Motor neuron (in vitro differentiated cells): ENCODE measurements at places on chromosomes 6 and 20. TPM values are rescaled to one million over a fixed set of nuclear protein-coding genes. Genes with fewer than 3 reads are reported as not detected.

The MKKS gene
- total RNA-seq = 18.7 and 22.2 TPM in 2 replicates

The RBBP8NL gene
- total RNA-seq = 0.14 and 0.15 TPM in 2 replicates

The MUCL3 gene
- total RNA-seq = 0.31 and 0.43 TPM in 2 replicates

The LY6G6F gene
- not detected in 2 replicates for total RNA-seq

The TRIM15 gene
- total RNA-seq = 0.21 TPM in 1 of 2 replicates, not detected in the other

The MAPK13 gene
- total RNA-seq = 0.87 and 1.6 TPM in 2 replicates

The TGM3 gene
- 0.09 and 0.17 TPM in 2 replicates for total RNA-seq

The SAMD10 gene
- 3.6 and 4.9 TPM in 2 replicates for total RNA-seq

The RAB44 gene
- total RNA-seq = 0.09 and 0.10 TPM in 2 replicates

The CRISP2 gene
- not detected in 2 replicates for total RNA-seq

The SIRPB2 gene
- 0.18 and 0.31 TPM in 2 replicates for total RNA-seq

The WFDC9 gene
- not detected in 2 replicates for total RNA-seq

The RRAGD gene
- 35.8 and 38.2 TPM in 2 replicates for total RNA-seq

The IL20RA gene
- 3.5 and 8.8 TPM in 2 replicates for total RNA-seq

The PRSS35 gene
- total RNA-seq = 0.71 and 1.2 TPM in 2 replicates

The C20orf96 gene
- 7.4 and 7.6 TPM in 2 replicates for total RNA-seq

The DEF6 gene
- 1.6 and 2.2 TPM in 2 replicates for total RNA-seq

The HCRTR2 gene
- 4.7 and 8.6 TPM in 2 replicates for total RNA-seq

The OR10C1 gene
- 0.40 and 2.0 TPM in 2 replicates for total RNA-seq

The LY6G6D gene
- not detected in 2 replicates for total RNA-seq

The GPX5 gene
- 0.19 TPM in 1 of 2 replicates, not detected in the other for total RNA-seq

The RFX6 gene
- 0.04 and 0.14 TPM in 2 replicates for total RNA-seq

The BTN1A1 gene
- total RNA-seq = 0.17 and 0.18 TPM in 2 replicates

The PRRT1 gene
- 0.54 and 1.4 TPM in 2 replicates for total RNA-seq

The SIM1 gene
- 2.7 TPM in 2 replicates for total RNA-seq

The PERP gene
- 4.6 and 4.7 TPM in 2 replicates for total RNA-seq

The CRISP3 gene
- not detected in 2 replicates for total RNA-seq

The CTAGE9 gene
- not detected in 2 replicates for total RNA-seq

The RAET1L gene
- 0.79 and 1.9 TPM in 2 replicates for total RNA-seq

The SCUBE3 gene
- total RNA-seq = 2.6 and 3.2 TPM in 2 replicates

The TAB2 gene
- 17.3 and 21.7 TPM in 2 replicates for total RNA-seq

The RBPJL gene
- total RNA-seq = 0.19 TPM in 1 of 2 replicates, not detected in the other

The OR2H1 gene
- total RNA-seq = 1.5 TPM in 1 of 2 replicates, not detected in the other

The PPP1R3G gene
- total RNA-seq = 0.54 and 0.63 TPM in 2 replicates

The TNFRSF6B gene
- 1.1 TPM in 1 of 2 replicates, not detected in the other for total RNA-seq

The LAMP5 gene
- total RNA-seq = 104 and 111 TPM in 2 replicates

The VPS16 gene
- 37.4 and 47.7 TPM in 2 replicates for total RNA-seq

The CGA gene
- 1.7 TPM in 1 of 2 replicates, not detected in the other for total RNA-seq

The SNAI1 gene
- 4.2 and 5.2 TPM in 2 replicates for total RNA-seq

The DYNLT2 gene
- total RNA-seq = 4.6 and 7.4 TPM in 2 replicates

The JAG1 gene
- total RNA-seq = 86.2 and 88.8 TPM in 2 replicates

The DLK2 gene
- total RNA-seq = 4.9 and 5.8 TPM in 2 replicates

The CTSA gene
- total RNA-seq = 19.8 and 24.4 TPM in 2 replicates

The UBD gene
- not detected in 2 replicates for total RNA-seq

The TSHZ2 gene
- total RNA-seq = 53.8 and 59.5 TPM in 2 replicates

The CLIC1 gene
- total RNA-seq = 209 and 286 TPM in 2 replicates

The WFDC12 gene
- total RNA-seq = not detected in 2 replicates
